ENCODE measurements at places on chromosomes 7 and 10.

DNA sequence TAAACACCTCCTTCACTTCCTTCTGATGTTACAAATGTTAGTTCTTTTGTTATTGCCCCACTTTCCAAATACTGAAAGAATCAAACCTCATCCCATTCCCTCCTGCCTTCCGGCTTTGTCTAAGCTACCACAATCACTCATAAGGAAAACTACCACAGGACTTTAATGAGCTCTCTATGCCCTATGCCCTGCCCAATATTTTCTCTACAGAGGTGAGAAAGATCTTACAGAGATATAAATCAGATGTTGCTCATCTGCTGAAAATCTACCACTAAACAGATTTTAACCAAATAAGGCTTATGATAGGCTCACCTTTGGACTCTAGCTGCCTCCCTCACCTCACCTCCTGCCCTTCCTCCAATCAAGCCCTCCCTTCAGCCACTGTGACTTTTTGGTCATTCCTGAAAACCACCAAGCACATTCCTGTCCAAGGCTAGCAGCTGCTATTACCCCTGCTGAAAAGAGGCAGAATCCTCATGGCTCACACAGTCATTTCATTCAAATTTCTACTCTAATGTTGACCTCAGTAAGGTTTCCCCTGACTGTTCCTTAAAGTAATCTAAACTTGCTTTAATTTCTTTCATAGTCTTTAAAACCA lies 7.7 kb downstream of the ZNF33B start:
- no peak for DNase-seq

DNA sequence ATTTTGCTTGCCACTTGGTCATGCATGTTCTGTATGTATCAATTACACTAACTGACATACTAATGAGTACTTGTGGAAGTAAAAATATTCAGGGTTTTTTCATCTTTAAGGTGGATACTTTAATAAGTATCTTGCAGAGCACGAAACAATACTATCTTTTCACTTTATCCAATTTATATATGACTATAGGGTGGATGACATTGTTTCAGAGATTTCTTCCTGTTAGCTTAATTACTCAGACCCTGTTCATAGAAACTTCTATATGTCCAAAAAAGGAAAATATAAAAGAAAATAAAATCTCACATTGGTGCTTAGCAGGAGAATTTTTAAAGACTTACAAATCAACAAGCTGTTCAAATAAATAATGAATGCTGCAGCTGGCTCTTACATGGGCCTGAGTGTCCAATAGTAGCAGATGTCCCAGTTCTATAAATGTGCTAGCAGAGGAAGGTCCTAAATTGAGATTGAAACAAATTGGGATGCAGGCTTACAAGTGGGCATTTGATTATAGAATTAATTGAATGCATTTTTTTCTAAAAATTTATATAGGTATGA lies 91.5 kb upstream of the THSD7A start:
- DNase-seq = no peak

GRCh38 chr7:120680985-120681384 lies 177.0 kb downstream of the TSPAN12 start:
- DNase-seq = no peak

- DNase-seq = no peak
Measured at GRCh38 chr7:38276096-38276877, 2.9 kb upstream of the TARP start.

DNA sequence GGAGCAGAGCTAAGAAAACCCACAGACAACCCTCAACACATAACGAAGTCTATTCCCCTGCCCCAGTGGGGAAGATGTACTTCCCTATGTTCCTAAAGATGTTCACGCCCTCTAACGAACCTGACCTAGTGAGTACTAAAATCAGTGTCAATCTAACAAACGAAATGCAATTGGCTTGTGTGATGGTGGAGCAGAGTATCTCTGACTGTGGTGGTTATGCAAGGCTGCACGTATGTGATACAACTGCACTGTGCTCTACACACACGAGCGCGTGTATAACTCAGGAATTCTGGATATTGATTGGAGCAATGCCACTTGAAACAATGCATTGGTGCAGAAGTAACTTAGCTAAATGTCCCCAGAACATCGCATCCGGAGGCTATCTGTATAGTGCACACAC lies 1.3 kb downstream of the ANKRD16 start:
- no peak for DNase-seq

- DNase-seq = no peak
Measured at GRCh38 chr10:33781606-33782395, 447.3 kb upstream of the NRP1 start.

DNA sequence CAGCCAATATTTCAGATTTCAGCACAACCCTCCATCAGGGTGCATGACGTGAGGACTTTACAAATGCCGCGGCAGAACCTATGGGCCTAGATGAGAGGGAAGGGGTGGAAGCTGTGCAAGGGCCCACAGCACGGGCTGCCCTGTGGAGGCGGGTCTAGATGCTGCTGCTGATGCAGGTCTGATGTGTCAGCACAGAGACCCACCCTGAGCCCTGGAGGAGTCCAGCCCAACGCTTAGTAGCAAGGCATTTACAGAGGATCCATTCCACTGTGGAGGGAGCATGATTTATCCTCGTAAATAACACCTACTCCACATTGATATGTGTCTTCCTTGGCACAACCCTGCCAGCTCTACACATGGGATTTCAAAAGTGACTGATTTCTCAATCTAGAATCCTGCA lies 48.5 kb downstream of the MYL10 start:
- DNase-seq = no peak

GRCh38 chr7:112092306-112092705 lies 113.9 kb downstream of the DOCK4 start:
- no peak for DNase-seq

DNA sequence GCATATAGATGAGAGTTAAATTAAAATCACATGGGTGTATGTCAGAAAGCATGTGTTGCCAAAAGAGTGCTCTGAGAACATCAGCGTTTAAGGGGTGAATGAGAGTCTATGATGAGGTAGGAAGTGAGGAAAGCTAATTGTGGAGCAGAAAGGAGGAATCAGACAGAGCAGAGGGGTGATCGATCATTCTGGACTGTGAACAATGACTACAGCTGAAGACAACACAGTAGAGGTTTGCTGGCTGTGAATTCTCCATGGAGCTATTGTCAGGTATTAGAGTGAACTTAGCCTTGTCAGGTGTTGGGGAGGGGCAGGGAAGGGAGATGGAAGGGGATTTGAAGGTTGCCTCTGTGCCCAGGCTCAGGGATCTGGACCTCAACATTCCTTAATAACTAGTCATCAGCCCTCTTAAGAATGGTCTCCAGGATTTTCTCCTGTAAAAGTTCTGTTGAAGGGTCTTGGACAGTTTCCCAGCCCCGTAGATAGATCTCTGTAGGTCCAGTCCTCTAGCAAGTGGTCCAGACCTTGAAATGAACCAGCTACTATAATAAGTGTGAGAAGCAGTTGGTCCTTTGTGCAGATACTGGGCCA lies 57.1 kb downstream of the KIF5B start:
- no peak for DNase-seq

DNA sequence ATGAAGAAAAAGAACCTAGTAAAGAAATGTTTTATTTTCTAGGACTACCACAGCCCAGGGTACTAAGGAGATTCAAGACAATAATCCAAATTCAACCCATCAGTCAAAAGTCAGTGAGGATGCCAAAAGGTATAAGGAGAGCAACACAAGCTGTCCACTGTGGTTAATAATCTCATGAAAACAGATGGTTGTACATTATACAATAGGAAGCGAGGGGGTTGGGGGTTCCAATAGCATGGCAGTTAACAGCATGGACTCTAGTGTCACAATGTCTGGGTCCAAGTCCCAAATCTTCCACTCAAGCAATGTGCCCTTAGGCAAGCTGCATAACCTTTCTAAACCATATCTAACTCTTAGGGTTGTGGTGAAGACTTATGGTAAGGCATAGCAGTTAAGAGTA lies 35.1 kb downstream of the BRAF start:
- no peak for DNase-seq

- no peak for DNase-seq
Measured at GRCh38 chr7:111833466-111833865, 271.2 kb upstream of the IMMP2L start.

DNA sequence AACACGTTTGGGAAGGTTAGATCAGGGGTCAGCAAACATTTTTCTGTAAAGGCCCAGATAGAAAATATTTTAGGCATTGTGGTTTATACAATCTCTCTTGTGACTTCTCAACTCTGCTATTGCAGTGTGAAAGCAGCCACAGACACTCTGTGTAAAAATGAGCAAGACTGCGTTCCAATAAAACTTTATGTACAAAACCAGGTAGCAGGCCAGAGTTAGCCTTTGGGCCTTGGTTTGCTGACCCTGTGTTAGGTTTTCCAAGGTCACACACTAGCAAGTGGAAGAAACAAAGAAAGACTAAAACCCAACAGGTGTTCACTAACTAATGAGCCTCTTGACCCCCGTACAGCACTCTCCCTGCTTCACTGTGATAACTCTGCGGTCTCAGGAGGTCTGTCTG lies 14.9 kb upstream of the PAXIP1 start:
- no peak for DNase-seq

- no peak for DNase-seq
Measured at GRCh38 chr7:141441837-141442627, 109.2 kb upstream of the AGK start.
